ENCODE measurements at places on chromosomes 5 and 9.

DNA sequence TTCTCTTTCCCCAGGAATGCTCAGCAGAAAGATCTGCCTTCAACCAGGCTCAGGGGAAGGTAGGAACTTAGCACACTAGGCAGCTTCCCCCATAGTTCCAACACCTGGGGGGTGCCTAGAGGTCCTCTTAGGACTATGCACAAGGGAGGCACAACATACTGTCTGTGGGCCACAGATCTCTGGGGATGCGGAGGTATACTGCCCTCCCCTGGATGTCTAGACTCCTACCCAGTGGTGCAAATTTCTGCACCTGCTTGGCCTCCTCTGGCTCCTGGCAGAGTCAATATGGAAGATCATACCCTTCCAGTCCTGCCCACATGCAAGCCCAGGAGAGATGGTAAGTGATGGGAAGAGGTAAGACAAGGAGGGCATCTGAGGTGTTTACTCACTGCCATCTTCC, 247.5 kb upstream of the DAPK1 start:
- no peak for DNase-seq

- DNase-seq, result no peak
These were observed 219.0 kb downstream of the COMMD10 start for GRCh38 chr5:116303810-116304209.

- no peak for DNase-seq
These were observed 483.7 kb upstream of the PIK3R1 start for GRCh38 chr5:67731886-67732285.

GRCh38 chr5:1416856-1417469, 28.3 kb downstream of the SLC6A3 start:
- no peak for DNase-seq

GRCh38 chr9:120289990-120290975, 289.7 kb downstream of the CDK5RAP2 start:
- DNase-seq, result no peak

DNA sequence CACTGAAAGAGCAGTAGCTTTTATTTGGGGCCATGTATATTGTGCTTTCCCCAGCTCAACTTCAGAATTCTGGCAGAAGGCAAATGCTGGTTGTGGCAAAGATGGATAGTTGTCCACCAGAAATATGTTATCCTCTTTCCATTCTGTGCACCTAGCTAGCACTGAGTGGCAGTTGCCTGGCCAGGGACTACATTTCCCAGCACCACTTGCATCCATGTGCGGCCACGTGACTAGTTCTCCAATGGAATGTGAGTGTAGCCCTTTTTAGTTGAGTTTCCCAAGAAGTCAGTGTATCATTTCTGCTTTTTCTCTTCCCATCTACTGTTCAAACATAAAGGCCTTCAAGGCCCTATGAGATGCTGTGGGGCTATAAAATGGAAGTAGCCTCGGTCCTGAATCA, 354.0 kb upstream of the CLINT1 start:
- DNase-seq, result no peak

- DNase-seq, result no peak
These were observed 71.2 kb downstream of the LURAP1L start for GRCh38 chr9:12846035-12846434.

GRCh38 chr9:18981476-18982261, 51.3 kb downstream of the SAXO1 start:
- no peak for DNase-seq

- peak; percentile 58 for DNase-seq
These were observed 19.8 kb upstream of the NUDT12 start for GRCh38 chr5:103582364-103582763.

DNA sequence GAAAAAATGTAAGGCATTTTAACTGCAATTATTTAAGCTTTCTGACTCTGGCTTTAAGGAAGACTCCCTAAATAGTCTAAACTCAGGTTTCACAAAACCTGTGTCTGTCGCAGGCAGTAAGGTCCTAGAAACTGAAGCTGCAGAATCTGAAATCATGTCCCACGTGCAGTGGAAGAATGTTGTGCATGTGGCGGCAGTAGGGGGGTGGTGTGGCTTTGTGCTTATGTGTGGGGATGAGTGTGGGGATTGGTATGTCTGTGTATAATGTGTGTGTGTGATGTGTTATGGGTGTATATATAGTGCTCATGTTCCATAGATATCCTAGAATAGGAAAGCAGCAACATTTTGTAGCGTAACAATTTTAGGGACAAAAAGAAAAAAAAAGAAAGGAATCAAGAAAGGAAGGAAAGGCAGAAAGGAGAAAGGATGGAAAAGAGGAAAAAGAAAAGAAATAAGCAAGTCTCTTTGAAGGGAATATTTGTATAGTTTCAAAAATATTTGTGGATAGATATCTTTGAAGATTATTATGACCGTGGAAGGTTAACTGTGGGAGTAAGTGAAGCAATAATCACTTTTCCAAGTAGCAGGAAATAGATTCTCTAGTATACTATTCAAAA, 6.6 kb downstream of the ANKDD1B start:
- no peak for DNase-seq

- no peak for DNase-seq
These were observed 3.8 kb downstream of the SMARCA2 start for GRCh38 chr9:2018764-2019558.

DNA sequence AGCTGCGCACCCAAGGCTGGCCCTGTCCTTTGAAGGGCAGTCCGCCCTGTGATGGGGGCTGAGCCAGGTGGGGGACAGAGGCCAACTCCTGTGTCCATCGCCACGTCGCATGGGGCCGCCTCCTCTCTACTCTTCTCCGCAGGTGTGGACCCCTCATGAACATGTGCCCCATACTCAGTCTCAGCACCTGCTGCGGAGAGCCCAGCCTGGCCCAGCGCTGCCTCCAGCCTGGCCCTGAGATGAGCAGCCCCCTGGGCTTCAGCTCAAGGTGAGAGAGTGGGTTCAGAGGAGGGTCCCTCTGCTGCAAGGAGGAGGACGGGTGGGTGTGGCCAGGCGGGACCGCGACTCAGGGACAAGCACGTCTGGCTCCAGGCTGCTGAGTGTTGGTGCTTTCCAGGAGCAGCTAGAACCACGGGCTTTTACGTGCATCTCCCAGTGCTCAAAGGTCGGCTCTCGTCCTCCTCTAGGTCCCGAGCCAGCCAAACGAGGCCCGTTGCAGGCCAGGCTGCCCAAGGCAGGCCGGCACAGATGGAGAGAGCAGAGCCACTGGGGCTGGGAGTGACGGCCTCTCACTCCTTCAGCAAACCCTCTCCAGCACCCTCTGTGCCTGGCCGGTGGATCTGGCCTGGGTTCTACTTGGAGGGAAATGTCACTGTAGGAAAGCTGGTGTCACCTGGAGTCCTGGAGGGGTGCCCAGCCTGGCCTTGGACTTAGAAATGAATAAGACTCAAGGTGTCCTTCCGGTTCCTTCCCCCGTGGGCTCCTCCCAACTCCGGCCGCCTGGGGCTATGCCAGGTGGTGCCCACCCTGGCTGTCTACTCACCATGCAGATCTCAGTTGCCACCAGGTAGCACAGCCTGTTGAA, 48.9 kb upstream of the RNF130 start:
- DNase-seq, result no peak

- DNase-seq, result no peak
These were observed 9.6 kb upstream of the FSD1L start for GRCh38 chr9:105438141-105438806.

DNA sequence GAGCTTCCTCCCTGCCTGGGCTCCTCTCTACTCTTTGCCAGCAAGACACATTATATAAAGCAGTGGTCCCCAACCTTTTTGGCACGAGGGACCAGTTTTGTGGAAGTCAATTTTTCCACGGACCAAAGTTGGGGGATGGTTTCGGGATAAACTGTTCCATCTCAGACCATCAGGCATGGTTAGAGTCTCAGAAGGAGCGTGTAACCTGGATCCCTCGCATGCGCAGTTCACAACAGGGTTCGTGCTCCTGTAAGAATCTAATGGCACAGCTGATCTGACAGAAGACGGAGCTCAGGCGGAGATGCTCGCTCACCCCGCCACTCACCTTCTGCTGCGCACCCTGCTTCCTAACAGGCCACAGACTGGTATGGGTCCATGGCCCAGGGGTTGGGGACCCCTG, 142.8 kb downstream of the LIFR start:
- no peak for DNase-seq

- no peak for DNase-seq
These were observed 128.3 kb downstream of the SLC28A3 start for GRCh38 chr9:84212246-84212645.

DNA sequence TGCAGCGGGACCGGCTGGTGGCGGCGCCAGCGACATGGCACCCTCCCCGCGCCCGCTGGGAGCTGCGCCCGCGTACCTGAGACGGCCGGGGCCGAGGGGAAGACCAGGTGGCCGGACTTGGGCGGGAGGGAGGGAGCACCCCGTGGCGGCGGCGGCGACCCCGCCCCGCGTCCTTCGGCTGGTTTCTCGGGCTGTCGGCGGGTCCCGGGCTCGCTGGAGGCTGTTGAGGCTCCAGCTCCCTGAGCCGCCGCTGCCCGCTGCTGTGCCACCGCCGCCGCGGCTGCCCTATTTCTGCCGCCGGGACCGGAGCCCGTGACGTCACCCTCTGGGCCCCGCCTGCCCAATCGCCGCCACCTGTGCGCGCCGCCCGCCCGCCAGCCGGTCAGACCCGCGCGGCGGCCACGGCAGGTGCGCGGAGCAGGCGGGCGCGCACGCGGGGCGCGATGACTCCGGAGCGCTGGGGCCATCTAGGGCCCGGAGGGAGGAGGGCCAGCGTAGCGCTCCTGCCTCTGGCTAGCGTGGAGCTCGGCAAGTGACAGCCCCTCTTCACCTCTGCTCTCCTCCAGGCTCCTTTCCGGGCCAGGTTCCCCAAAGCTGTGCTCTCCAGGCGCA, at the start of gene FSTL4:
TSS of gene FSTL4 (minus strand) at position 293 of the 612 bp plus-strand sequence.
- peak; percentile 80 for DNase-seq

DNA sequence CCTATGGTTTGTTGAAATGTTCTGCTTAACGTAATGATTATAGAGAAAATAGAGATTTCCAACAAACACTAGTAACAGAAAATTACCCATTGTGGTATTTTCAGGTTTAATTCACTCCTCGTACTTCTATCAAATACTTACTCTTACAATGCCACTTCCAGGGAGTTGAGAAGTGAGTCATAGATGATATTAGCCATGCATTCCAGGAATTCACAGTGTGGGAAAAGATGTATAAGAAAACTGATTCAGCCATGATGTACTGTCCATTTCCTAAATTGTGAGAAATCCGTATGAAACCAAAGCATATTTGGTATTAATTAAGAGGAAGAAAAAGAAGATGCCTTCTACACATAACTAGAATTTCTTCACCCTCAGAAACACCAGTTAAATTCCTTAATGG, 1854.6 kb upstream of the WWC1 start:
- DNase-seq, result peak; percentile 11

GRCh38 chr9:14633906-14634565, 59.2 kb downstream of the ZDHHC21 start:
- DNase-seq, result no peak

DNA sequence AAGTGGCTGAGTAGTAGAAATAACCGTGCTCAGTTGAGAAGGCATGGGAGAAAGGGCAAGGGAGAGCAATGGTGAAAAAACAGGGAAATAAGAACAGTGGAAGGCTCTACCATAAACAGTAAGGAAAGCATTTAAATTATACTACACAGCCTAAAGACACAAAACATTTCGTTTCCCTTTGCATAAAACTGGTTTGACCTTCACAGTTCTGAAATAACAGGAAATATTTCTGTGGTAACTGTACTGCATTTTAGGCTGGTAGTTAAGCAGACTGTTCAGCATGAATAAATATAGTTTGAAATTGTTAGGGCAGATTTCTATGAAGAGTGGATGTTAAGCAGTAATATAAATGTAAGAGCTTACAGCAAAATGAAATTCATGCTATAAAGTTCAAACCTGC, 147.5 kb downstream of the CSNK1G3 start:
- no peak for DNase-seq

DNA sequence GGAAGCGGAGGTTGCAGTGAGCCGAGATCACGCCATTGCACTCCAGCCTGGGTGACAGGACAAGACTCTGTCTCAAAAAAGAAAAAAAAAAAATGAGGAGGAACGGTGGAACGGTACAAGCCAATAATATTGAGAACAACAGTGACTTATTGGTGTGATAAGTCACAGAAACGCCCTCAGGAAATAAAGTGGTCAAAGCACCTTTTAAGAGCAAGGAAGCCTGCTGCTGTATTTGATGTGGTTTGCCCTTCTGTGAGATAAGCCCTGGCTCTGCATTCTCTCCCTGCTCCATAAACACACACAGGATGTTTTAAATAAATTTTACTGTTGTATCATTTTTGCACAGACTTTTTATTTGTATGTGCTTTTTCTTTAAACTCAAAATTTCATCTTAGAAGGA, 269.9 kb upstream of the MSX2 start:
- DNase-seq, result peak; percentile 99

DNA sequence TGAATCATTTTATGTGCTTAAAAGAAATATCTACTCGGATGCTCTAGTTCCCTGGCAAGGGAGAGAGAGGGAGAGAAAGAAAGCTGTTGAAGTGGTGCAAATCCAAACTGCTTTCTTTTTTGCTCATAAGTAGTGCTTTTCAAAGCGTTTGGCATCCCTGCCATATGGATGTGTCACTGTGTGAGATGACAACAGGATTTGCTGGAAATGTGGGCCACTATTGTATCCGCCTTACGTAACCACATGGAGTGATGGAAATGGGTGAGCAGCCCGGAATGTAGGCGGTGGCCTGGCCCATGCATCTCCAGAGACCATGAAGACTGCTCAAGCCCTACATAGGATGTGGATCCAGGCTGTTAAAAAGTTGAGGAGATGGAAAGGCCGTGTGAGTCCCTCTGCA, 30.8 kb downstream of the TJP2 start:
- DNase-seq, result no peak

GRCh38 chr9:83413367-83413766, 124.8 kb downstream of the FRMD3 start:
- DNase-seq, result no peak

GRCh38 chr5:179802207-179802883, 4.3 kb downstream of the MGAT4B start:
- DNase-seq, result no peak

Data from SW480 (cell line).